Activated T-helper 9 cell treated with anti-CD3 and anti-CD28 coated beads, Interleukin-2, amount 50 U/mL, for 16 hours (primary cell): ENCODE measurements at places on chromosomes 12 and 14.

GRCh38 chr12:78712834-78713481 is 151.6 kb upstream of the SYT1 start:
- DNase-seq: no peak

DNA sequence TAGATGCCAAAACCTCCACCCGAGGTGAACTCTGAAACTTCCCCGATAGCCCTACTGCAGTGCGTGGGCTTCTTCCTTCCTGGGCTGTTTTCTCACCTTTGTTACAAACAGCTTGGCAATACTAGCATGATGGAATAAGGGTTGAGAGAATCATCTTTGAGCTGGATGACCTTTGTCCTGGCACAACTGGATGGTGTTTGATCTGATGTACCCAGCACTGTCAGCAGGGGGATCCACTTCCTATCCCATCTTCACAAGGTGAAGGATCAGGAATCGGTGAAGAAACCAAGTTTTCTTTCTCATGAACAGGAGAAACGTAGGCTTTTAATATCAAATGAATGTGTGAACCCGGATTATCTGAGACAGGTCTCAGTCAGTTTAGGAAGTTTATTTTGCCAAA is 19.5 kb upstream of the LRRC10 start:
- no peak for DNase-seq

DNA sequence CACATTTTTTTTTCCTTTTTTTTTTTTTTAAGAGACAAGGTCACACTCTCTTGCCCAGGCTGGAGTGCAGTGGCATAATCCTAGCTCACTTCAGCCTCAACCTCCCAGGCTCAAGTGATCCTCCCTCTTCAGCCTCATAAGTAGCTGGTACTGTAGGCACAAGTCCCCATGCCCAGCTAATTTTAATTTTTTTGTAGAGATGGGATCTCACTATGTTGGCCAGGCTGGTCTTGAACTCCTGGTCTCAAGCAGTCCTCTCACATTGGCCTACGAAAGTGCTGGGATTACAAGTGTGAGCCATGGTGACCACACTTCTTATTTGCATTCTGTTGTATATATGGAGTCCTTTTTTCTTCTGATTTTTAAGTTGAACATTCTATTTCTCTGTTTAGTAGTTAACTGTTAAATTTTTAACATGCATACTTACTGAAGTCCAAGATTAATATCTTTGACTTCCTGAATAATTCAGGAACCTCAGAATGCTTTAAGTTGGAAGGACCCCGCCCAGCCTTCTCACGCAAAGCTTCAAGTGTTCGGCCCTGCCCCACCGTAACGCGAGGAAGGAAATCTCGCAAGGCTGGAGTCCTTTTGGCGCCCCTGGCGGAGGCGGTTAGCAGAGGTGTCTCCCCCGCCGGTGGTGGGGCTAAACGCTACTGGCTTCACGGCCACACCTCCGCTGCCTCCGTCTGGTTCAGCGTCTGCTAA is 21.6 kb downstream of the SPATS2 start:
- peak; percentile 50 for DNase-seq

DNA sequence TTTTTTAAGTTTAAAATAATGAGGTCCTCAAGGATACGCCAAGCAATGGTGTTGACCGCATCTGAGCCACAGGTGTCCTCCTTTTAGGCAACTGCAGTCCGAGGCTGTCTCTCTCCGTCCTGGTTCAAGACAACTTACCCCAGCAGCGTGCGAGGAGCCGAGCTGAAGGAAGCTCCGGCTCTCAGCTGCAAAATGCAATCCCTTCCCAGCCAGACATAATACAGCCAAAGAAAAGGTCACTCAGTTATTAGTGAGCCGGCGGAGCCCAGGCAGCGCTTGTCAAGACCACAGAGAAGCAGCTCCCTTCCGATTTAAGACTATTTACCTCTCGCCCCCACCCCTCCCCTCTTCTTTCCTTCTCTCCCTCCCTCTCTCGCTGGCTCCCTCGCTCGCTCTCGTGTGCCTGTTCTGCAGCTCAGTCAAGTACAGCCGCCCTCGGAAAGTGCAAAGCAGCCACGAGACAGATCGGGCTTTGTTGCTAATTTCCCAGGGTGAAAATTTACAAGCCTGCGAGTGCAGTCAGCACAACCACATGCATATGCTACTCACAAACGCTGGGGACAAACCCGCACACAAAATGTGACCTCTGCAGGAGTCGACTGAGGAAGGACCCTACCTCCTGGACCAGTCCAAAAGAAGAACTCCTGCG is 363 bp upstream of the LMO3 start:
- no peak for DNase-seq

GRCh38 chr14:94313991-94314655 is 9.0 kb downstream of the SERPINA6 start:
- DNase-seq: no peak

- no peak for DNase-seq
These were observed 41.6 kb downstream of the RHOJ start for GRCh38 chr14:63245893-63246292.

- DNase-seq: no peak
These were observed 256.6 kb downstream of the CPNE8 start for GRCh38 chr12:38648813-38649212.

DNA sequence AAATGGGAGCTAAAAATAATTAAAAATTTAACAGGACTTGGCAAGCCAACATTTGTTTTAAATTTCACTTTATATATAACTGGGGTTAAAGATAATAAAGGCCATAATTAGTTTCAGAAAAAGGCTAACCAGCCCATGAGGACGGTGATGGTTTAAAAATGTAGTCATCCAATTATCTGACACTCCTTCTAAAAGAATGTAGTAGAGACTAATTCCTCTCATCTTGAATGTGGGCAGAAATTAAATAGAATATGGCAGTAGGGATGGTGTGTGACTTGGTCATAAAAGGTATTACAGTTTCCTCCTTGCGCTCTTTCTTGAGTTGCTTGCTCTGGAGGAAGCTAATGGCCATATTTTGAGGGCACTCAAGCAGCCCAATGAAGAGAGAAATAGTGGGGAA is 49.1 kb upstream of the PTPRB start:
- DNase-seq: no peak

- DNase-seq: no peak
These were observed 110.4 kb downstream of the KCNK10 start for GRCh38 chr14:88212691-88213090.

DNA sequence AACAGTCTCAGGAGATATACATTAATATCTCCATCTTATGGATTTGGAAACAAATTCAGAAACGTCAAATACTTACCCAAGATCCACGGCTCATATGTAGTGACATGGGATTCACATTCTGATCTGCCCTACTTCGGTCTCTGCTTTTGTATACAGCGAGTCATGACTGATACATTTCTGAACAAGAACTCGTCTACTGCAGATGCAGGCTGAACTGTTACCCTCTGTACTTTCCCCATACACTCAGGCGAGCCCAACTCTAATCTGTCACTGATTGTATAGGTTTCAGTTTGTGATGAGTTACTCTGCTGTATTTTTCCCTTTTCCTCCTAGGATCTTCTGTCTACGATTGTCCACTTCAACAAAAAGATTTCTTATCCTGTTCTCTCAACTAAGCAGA is 441.6 kb downstream of the CCDC91 start:
- no peak for DNase-seq

- no peak for DNase-seq
These were observed 706.0 kb downstream of the MED13L start for GRCh38 chr12:115571446-115571845.

DNA sequence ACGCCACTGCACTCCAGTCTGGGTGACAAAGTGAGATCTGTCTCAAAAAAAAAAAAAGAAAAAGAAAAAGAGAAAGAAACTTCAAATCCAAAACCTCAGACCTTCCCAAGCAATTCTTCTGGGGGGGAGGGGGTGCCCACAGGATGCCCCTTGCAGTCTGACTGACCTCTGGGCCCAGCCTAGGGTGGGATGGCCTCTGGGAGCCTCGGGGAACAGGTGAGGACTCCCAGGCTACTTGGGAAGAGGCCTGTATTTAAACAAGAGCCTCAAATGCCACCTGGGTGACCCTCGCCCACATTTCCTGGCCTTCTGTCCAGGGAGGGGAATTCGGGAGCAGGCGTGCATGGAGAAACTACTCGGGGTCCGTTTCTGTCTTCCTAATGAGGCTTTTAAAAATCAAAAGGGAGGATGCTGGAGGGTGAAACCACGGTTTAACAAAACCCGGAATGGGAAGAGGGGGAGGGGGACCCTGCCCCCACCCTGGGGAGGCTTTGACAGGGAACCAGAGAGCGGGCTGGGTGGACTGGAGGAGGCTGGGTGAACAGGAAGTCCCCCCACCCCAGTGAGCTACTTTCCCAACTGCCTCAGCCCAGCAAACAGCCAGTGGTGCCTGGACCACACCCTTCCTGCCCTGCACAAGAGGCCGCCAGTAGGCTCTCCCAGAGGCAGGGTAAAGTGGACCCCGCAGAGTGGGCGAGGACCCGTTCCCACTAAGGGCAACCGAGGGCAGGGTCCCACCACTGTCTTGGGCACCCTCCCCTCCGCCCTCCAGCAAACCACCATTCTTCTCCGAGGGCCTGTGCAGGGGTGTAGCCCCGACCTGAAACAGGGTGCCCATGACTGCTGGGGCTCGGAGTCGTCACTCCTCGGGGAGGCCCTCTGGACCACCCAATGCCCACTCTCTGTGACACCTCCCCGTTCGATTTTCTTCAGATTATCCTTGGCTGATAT is 1.5 kb upstream of the FBRSL1 start:
- no peak for DNase-seq

DNA sequence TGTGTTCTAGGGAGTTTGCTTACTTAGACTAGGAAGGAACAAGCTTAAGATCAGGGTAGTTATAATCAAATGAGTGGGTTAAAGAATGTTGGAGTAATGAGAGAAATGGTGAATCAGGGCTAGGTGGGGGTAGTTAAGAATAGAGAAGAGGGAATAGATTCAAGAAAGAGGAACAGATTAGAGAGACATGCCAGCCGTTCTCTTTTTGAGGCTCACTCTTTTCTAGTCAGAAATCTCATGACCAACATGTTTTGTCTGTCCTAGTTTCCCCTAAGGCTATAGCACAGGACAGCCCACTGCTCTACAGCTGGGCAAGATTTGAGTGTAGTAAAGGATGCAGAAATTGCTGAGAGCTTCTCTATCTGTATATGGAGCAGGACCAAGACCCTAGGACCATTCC is 258.4 kb downstream of the AKAP6 start:
- no peak for DNase-seq

DNA sequence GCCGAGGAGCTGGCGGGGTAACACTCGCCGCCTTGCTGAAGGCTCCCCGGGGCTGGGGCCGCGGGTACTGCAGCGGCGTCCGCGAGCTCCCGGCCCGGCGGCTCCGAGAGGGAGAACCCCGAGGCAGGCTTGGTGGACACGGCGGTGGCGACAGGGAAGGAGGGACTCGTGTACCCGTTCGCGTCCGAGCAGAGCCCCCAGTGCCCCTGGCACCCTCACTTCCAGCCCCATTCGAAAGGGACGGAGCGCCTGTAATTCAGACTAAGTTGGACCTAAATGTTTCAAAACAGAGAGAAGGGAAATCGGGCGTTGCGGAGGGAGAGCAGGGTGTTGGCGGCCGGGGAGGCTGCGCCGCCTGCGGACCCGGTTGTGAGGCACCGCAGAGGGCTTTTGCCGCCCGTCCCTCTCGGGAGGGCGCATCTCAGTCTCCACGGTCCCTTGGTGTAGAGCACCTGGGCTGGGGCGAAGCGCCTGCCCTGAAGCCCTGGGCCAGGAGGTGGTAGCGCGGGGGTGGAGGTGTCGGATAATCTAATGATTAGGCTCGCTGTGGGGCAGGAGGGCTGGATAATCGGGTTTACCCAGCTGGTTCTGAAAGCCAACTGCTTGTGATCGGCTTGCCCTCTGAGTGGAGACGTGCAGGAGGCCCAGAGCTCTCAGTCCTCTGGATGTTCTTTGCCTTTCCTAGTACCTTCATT is 771 bp downstream of the DAAM1 start:
- DNase-seq: peak; percentile 19

- DNase-seq: no peak
These were observed 56.6 kb downstream of the WDR20 start for GRCh38 chr14:102196039-102196901.

- no peak for DNase-seq
These were observed 3.0 kb upstream of the KRT3 start for GRCh38 chr12:52798671-52799504.

- DNase-seq: no peak
These were observed 28.3 kb downstream of the NPC2 start for GRCh38 chr14:74464785-74465184.

DNA sequence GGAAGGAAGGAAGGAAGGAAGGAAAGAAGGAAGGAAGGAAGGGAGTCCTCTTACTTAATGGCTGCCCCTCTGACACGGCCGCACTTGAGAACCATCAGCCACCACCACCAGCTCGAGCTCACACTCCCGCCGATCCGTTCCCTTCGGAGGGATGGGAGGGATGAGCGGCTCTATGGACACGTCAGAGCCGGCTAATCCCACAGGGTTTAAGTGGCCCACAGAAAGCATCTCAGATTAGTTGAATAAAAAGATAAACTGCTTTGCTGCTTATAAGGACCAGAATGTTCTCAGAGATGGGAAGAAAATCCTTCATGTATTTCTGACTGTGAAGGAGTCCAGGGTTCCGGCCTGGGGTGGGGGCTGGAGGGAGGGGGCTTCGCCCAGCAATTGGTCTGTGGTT is 31.1 kb downstream of the PRIMA1 start:
- no peak for DNase-seq

- no peak for DNase-seq
These were observed 25.1 kb upstream of the VSX2 start for GRCh38 chr14:74213907-74214803.

GRCh38 chr14:75306927-75307699 is 28.5 kb downstream of the FOS start:
- DNase-seq: no peak

- no peak for DNase-seq
These were observed 23.2 kb upstream of the JPH4 start for GRCh38 chr14:23601845-23602180.

DNA sequence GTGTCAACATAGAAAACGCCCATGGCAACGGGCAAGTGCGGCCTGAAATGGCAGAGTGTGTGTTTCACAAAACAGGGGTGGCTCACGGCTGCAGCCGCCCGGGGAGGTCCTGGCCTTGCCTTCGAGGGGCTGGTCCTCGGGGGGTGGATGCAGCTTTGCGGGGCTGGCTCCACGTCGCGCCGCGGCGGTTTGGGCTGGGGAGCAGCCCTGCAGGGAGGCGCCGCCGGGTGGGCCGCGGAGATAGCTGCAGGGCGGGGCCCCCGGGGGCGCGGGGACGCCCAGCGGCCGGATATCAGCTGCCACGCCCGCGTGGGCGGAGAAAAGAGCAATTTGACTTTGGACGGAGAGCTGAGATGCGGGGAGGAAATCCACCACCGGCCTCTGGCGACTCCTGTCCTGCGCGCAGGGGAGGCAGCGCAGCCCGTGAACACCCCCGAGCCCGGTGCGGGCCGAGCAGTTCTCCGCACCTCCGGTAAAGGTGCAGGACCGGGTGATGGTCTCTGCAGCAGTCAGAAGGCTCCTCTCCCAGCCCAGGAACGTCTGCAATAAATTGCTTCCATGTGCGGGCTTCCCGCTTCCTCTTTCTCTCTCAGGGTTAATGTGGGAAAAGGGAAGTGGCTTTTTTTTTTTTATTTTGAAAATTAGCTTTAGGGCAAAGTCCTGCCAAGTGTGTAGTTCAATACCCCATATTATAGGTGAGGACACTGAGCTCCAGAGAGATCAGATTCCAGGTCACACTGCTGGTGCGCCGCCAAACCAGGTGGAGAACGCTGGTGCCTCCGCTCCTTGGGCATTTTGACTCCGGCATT is 110.5 kb downstream of the ARF6 start:
- DNase-seq: peak; percentile 63

GRCh38 chr12:12527820-12528296 is 34.8 kb downstream of the DUSP16 start:
- DNase-seq: no peak

GRCh38 chr14:63992858-63993257 is 140.1 kb downstream of the SYNE2 start:
- no peak for DNase-seq

- DNase-seq: no peak
These were observed 112.1 kb upstream of the OVCH1 start for GRCh38 chr12:29609431-29610215.
